ENCODE measurements at places on chromosomes 13 and 19.

- DNase-seq, result no peak
Measured at GRCh38 chr13:39201180-39201579, 162.9 kb downstream of the NHLRC3 start.

- DNase-seq, result no peak
Measured at GRCh38 chr13:99986741-99987140, 5.2 kb downstream of the ZIC2 start.

GRCh38 chr19:44076325-44076724 is 4.4 kb downstream of the ZNF284 start:
- no peak for DNase-seq

DNA sequence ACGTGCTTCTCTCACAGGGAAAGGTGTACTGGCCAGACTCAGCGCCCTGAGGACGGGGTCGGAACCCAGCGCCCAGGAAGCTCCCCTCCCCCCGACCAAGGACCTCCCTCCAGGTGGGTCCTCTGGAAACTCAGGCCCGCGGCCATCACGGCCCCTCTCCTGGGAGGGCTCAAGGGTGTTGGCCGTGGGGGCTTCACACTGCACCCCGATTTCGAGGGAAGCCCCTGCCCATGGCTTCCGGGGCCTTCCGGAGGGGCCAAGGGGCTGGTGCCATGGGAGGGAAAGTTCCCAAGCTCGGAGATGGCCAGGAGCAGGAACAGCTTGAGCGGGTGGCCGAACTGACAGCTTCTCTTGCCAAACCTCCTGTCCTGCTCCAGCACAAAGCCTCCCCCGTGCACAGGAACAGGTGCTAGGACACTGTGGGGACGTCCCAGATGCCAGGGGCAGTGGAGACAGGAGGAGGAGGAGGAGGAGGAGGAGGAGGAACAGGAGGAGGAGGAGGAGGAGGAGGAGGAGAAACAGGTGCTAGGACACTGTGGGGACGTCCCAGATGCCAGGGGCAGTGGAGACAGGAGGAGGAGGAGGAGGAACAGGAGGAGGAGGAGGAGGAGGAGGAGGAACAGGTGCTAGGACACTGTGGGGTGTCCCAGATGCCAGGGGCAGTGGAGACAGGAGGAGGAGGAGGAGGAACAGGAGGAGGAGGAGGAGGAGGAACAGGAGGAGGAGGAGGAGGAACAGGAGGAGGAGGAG is 10.0 kb downstream of the SBNO2 start:
- no peak for DNase-seq

DNA sequence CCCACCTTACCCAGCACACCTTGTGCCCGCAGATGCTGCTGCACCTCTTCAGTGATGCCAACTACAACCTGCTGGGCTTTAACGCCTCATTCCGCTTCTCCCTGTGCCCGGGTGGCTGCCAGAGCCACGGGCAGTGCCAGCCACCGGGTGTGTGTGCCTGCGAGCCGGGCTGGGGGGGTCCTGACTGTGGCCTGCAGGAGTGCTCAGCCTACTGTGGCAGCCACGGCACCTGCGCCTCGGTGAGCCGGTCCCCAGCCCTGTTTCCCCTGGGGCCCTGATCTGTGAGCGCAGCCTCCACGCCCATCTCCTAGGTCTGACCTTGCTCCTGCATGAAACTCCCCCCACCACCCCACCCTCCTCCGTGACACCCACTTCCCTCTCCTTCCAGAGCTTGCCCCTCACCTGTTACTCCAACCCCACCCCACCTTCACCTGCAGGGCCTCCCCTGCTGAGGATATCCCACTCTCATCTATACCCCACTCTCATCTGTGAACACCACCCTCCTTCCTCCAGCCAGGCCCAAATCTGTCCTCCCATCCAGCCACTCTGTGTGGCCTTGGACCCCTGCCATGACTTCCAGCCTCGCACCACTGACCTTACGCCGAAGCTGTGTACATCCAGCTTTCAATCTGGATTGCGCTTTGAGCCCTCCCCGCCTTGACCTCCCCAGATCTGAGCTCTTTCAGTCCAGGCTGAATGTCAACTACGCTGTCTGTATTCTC is 8.7 kb downstream of the MEGF8 start:
- DNase-seq, result no peak

- DNase-seq, result no peak
Measured at GRCh38 chr13:26308836-26309235, 54.9 kb downstream of the CDK8 start.

Data from GM12878 (cell line).